ENCODE measurements at places on chromosomes 1 and 21.

- no peak for DNase-seq
Observed at GRCh38 chr1:62103846-62104245, 90.8 kb upstream of the L1TD1 start.

DNA sequence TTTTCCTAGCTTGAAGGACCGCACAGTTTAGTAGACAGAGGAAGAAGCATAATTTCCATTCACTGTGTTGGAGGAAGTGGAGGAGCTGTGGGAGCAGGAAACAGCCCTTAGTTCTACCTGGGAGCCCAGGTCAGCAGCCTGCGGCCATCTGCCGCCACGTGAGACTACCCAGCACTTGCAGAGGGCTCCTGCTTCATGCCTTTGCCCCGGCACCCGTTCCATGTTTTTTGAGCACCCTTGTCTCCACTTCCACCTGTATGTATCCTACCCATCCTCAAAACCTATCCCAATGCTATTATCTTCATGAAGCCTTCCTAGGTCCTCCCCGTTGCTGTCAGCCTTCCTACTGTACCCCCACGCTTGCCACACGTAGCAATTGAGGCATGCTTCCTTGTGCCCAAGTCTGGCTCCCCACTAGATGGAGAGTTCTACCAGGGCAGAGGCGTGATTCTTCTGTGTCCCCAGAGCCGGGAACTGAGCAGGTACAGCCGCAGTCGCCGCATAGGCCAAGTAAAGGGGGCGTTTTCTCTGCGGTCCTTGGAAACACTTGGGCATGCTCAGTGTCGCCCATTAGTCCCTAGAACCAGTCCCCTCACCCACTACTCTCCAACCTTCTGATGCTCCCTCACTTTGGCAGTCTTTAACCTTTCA lies 1.9 kb downstream of the SLC6A9 start:
- no peak for DNase-seq

DNA sequence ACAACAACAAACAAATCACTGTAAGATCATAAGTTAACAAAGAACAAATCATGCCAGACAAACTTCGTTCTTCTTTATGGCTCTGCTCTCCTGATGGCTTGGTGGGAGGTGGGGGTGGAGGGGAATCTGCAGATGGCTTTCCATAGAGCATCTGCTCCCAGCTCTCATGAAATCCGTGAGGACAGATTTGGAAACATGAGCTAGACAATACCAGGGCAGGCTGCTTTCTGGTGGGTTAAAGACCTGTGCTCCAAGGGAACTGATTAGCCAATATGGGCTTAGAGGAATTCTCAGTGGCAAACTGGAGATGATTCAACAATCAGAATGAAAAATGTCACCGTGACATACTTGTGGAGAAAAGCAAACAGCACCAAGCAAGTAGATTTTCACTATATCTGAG lies 69.4 kb upstream of the TLR5 start:
- no peak for DNase-seq

GRCh38 chr1:43344267-43344850 lies 6.7 kb downstream of the MPL start:
- DNase-seq: no peak

DNA sequence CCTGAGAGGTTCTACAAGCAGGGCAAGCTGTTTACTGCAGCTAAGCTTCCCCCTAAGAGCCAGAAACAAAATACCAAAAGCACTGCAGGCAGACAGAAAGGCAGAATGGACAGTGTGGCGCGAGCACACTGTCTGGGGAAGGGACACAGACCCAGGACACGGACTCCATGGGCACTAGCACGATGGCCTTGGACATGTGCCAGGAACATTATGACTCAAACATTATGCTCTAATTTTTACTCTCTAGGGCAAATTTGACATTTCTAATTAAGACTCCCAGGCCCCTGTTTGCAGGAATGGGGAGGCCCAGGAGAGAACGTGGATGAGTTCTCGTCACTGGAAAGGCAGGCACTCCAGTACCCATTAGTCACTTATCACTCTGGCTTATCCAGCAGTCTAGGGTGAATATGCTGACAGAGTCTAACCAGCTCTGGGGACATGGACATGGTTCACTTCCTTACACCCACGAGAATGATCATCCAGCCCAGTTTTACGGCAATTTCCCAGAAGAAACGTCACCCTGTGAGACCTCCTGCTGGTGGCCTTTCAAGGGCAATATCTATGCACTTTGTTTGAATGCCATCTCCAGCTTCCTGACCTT lies 45.1 kb downstream of the CAPN8 start:
- no peak for DNase-seq

GRCh38 chr21:43808367-43808766 lies 19.0 kb downstream of the RRP1 start:
- no peak for DNase-seq

DNA sequence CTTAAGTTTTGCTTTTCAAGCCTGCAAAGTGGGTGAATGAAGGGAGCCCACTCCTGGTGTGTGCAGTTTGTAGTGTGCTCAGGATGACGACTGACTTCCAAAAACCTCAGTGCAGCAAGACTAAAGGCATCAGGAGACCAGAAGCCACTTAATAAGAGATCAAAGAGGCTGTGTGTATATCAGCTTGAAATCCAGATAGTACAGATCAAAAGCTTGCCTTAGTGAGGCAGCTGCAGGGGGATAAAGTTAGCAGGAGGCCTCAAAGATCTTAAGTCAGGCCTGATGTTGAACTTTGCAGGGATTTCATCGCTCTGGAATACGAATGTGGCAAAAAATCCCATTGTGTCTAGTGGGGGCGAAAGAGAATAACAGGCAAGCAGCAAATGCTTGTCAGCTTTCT lies 99.8 kb downstream of the PATJ start:
- DNase-seq: no peak

GRCh38 chr1:17425806-17426600 lies 13.5 kb downstream of the RCC2 start:
- DNase-seq: no peak

GRCh38 chr1:39490596-39491145 lies 765 bp upstream of the BMP8A start:
- no peak for DNase-seq

GRCh38 chr1:63674865-63675419 lies 81.7 kb downstream of the PGM1 start:
- no peak for DNase-seq

DNA sequence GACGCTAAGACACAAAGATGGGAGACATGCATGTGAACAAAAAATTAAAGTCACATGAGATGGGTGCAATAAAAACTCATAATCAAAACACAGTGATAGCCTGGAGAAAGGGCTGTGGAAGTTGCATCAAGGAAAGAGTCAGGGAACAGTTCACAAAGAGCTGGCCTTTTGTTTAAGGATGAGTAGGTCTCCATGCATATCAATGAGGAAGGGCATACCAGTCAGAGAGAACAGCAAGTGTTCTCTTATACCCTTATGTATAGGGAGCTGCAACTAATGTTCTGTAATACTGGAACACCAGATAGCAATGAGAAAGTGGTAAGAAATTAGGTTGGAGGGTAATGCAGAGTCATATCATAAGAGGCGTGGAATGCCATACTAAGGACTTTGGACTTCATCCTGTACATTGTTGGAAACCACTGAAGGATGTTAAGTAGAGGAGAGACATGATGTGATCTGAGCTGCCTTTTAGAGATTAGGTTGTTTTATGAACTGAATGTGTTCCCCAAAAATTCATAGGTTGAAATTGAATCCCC lies 46.7 kb upstream of the SAMD13 start:
- DNase-seq: peak; percentile 3

DNA sequence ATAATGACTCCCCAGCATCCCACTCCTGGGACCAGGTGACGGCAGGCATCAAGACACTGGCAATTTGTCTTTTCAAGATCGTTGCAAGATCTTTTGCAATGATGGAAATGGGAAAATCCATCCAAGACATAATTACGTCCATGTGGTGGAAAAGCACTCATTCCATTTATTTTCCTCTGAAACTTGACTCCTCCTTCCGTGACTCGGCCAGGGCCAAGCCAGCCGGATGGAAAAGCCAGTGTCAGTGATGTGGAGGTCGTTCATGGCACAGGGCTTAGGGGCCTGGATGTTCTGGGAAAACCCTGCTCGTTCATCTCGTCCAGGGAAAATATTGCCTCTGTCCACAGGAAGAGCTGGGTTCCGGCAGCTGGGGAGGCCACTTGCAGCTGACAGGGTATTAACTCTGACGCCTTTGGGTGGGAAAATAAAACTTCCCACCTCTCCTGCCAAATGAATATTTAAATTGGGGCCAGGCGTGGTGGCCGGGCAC lies 46.2 kb downstream of the C1orf198 start:
- DNase-seq: no peak

GRCh38 chr1:170221031-170221430 lies 75.3 kb downstream of the NTMT2 start:
- no peak for DNase-seq

GRCh38 chr1:26210147-26210870 lies 19.9 kb downstream of the CATSPER4 start:
- no peak for DNase-seq

DNA sequence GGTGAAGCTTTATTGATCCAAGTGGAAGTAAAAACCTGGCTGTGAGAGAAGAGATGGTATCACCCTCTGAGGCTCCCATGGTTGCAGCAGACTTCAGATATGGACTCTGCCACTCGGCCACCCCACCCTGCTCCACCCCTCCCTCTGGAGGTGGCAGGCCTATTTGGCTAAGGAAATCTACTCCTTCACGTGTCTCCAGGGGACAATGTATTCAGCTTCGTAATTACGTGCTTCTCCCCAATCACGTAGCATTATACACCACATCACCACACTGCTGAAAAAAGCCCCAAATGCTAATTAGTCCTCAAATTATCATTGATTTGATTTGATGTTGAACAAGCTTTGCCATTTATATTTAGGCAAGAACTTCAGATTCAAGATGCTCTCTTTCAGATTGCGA lies 220.7 kb downstream of the OMA1 start:
- no peak for DNase-seq

- DNase-seq: no peak
Observed at GRCh38 chr1:65265651-65266351, 43.5 kb upstream of the DNAJC6 start.

DNA sequence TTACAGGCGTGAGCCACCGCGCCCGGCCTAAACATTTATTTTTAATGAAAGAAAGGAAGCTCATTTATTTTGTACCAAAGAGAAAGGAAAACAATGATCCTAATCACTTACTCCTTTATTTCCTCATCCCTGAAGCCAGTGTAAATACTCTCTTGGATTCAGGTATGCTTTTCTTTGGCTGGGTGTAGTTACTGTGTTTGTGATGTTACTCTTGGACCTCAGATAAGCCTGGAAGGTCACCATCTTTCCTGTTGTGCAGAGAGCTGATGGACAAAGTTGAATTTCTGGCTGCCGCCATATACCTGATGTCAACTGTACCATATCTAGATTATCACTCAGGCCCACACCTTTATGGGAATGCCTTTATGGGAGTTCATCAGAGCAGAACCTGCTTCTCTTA lies 35.4 kb upstream of the FOXE3 start:
- DNase-seq: no peak

DNA sequence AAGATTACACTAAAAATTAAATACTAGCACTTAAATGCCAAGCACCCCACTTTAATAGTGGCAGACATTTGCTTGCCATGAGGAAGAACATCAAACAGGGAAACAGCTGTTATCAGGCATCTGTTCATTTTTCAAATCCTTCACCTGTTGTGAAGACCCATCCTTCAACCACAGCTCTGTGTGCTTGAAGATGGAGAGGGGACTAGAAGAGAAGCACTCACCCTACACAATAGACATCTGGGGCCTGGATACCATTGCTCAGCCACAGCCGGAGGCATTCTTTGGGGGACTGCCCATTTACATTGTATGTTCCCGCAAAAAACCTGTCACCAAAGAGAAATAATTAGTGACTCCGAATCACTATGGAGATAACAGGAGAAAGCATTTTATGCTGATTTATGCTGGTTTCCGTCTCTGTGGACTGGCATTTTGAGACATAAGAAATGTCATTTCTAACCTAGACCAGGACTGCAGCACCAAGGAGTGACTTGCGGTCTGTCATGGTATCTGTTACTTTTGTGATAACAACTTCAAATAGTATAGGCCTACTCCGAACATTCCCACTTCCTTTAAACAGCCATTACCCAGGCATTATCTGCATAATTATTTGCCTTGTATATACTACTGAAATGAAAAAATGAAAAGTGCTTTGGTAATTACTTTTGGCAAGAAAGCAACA lies 28.8 kb upstream of the MTF1 start:
- no peak for DNase-seq

- no peak for DNase-seq
Observed at GRCh38 chr1:10271869-10272268, 61.5 kb downstream of the KIF1B start.

GRCh38 chr1:6420454-6421042 lies 829 bp upstream of the HES2 start:
- no peak for DNase-seq

- DNase-seq: no peak
Observed at GRCh38 chr1:228291906-228292608, 84.2 kb downstream of the OBSCN start.

GRCh38 chr1:65911679-65912078 lies 119.0 kb downstream of the PDE4B start:
- DNase-seq: no peak

DNA sequence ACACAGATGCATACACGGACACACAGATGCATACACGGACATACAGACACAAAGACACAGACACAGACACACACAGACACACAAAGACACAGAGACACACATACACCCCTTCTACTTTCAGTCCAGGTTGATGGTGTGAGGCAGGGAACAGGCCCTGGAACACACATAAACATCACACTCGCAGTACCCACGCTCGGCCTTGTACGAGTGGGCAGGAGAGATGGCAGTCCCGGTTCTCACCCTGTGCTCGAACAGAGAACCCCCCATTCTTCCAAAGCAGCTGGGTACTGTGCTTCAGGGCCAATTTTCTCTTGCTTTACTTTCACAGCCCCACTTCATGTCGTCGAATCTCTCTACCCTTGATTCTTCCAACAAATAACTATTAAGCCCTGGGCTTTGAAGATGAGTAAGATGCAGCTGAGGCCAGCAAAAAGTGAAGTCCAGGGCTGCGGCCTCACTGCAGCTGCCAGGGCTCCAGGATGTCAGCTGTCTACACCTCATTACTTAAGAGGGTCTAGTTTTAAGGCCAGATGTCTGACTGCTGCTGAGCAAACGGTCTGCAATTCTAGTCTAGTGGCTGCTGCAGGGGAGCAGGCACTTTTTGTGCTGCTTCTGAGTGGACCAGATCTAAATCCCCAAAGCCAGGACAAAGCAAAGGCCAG lies 90.1 kb downstream of the PGBD5 start:
- DNase-seq: no peak

- DNase-seq: no peak
Observed at GRCh38 chr1:40318970-40319621, 2.0 kb upstream of the COL9A2 start.

GRCh38 chr21:43959231-43960116 lies 52.6 kb upstream of the TRAPPC10 start:
- no peak for DNase-seq

DNA sequence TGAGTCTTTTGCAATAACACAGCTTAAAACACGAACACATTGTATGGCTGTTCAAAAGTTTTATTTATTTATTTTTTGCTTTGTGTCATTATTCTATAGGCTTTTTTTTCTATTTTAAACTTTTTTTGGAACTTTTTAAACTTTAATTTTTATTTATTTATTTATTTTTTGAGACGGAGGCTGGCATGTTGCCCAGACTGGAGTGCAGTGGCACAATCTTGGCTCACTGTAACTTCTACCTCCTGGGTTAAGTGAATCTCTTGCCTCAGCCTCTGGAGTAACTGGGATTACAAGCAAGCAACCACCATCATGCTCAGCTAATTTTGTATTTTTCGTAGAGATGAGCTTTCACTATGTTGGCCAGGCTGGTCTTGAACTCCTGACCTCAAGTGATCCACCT lies 88.3 kb upstream of the GADD45A start:
- DNase-seq: no peak

GRCh38 chr1:214044438-214045214 lies 56.9 kb downstream of the PROX1 start:
- DNase-seq: no peak

All from PC-3 (cell line).